NCI-H1436 treated with DMSO at 0.1 percent for 48 hours (cell line): ENCODE measurements at places on chromosomes 1 and 21.

GRCh38 chr1:92483610-92484471, 2.9 kb downstream of the GFI1 start:
- no peak for DNase-seq

DNA sequence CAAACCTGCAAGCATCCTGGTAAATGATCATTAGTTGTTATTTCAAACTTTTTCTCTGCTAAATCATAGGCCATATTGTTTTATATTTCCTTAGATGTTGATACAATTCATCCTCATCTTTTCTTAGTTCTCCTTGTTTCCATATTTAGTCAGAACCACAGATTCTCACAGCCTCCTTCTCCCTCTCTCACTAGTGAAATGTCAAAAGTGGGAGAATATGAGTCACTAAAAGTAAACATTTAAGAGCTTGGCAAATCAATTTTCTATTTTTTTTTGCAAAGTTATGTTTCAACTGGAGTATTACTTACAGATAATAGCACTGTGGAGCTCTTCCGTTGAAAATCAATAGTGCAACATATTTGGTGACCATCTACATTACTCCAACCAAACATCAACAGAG, 308.8 kb downstream of the COL11A1 start:
- no peak for DNase-seq

DNA sequence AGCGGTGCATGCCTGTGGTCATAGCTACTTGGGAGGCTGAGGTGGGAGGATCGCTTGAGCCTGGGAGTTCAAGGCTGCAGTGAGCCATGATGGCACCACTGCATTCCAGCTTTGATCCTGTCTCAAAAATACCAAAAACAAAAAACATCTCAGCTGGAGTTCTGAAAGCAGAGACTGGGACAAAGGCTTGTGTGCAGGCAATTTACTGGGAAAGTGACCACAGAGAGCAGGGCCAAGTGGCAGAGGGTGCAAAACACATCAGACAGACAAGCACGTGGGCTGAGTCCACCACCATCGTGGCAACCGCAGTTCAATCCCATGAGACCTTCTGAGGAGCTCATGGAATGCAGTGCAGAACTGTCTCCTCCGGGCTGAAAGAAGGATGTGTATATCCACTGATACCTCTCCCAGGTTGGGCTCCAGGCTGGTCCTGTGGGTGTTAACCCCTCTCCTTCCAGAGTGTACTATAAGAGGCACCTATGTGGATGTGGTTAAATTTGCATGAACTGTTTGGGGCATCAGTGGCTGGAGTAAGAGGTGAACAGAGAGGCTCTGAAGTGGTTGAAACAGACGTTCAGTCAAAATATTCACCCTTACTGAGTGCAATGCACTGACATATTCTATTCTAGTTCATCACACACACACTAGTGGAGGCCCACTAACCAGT, 10.8 kb downstream of the PIGP start:
- no peak for DNase-seq

- no peak for DNase-seq
Observed at GRCh38 chr1:37288900-37289299, 185.5 kb upstream of the ZC3H12A start.

- DNase-seq, result no peak
Observed at GRCh38 chr1:236089046-236089773, 24.3 kb upstream of the NID1 start.

GRCh38 chr1:200518524-200518923, 102.0 kb downstream of the KIF14 start:
- DNase-seq, result no peak
